ENCODE measurements at places on chromosomes 5 and 9.

GRCh38 chr5:136143763-136144162, 11.1 kb downstream of the SMAD5 start:
- no peak for DNase-seq

DNA sequence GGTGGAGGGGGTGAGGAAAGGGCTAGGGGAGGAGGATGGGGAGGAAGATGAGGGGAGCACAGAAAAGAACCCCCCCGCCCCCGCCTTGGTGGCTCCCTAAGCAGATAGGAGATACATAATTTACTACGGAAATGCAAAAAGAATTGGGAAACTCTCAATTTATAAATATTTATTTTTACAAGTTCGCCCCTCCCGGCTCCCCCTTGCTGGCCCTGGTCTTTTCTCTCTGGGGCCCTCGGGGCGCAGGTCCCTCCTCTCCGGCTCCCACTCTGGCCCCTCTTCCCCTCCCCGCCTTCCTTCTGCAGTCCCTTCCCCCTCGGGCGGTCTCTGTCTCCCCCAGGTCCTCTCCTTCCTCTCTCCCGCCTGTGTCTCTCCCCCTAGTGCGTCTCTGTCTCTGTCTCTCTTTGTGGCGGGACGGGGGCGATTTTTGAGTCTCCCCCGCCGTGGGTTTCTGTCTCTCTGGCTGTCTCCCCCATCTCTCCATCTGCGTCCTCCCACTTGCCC, 173.6 kb upstream of the IER5L start:
- DNase-seq = no peak

DNA sequence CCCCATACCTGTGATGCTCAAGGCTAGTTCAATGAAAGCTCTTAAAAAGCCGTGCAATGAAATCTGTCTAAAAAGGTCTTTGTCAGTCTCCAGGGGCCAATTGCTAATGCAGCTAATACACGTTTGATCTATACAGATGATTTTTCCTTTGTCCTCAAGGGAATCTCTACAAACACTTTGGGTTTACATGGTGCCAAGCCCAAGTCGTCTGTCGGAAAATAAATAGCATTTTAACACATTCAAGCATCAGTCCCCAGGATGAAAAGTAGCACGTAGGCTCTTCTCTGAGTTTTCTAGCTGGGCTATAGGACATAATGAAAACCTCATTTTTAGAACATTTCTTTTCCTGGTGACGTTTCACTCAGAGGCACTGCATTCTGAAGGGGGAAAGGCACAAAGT, 477.4 kb upstream of the WWC1 start:
- no peak for DNase-seq

DNA sequence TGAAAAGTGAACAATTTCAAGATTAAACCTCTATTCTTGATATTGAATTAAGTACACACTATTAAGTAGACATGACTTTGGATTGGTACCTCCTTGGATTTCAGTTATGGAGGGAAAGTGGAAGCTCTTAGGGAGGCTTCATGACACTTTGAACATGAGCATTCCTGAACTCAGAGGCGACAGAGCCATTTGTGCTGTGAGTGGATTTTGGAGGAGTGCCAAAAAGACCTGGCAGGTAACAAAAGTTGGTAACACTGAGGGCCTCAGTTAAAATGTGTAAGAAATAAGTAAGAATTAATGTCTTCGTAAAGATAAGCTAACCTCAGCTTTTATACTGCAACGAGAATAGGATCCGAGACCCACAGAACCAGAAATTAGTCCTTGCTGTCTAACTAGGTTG, 356.7 kb downstream of the ARRDC3 start:
- no peak for DNase-seq

- DNase-seq = no peak
Observed at GRCh38 chr5:67094476-67095300, 101.9 kb downstream of the CD180 start.

GRCh38 chr5:64861281-64861680, 92.6 kb downstream of the CWC27 start:
- DNase-seq = no peak

DNA sequence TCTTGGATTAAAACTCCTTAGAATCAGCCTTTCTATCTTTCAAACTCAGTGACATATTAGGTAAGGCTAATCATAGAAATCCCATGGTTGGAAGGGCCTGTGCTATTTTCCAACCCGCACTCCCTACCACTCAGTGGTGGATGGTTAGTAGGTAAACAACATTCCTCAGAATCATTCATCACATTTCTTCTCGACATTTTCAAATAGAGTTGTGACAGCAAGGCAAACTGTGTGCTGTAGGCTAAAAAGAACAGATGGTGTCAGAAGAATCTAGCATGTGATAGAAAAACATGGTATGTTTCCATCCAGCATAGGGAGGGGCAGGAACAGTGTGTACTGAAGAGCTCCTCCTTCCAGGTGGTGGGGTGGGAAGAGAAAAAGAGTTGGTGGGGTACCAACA, 227.3 kb upstream of the NMUR2 start:
- DNase-seq = no peak

- DNase-seq = no peak
Observed at GRCh38 chr5:131997727-131998117, 13.7 kb downstream of the ACSL6 start.

- DNase-seq = no peak
Observed at GRCh38 chr5:151699071-151699901, 12.6 kb upstream of the SPARC start.

- no peak for DNase-seq
Observed at GRCh38 chr9:81635521-81636254, 53.7 kb downstream of the TLE1 start.

DNA sequence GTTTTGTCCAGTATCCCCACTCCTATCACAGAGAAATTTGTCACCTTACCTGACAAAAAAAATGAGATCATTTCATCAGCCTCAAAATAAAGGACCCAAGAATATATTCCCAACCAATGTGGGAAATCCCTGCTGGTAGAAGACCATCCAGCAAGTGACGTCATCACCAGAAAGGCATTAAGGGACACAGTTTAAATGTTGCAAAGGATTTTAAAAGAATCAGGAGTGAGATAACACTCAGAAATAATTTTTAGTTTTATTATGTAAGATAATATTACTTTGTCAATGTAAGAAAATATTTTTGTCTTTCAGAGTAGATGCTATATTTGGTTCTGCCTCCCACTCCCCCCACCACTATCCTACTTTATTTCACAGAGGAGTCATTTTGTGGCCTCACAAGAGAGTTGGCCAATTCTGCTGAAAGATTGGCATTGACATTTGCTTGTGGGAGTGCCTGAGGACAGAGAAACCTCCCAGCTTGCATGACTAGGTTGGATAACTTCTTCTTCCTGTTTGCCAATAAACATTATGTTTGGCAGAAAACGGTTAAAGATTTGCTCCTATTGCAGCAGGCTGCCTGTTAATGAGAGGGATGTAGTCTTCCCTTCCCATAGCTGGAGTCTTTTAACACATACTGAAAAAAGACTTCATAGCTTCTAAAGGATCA, 288.6 kb upstream of the DAB2 start:
- DNase-seq = no peak

- no peak for DNase-seq
Observed at GRCh38 chr5:19492861-19493260, 495.1 kb downstream of the CDH18 start.

DNA sequence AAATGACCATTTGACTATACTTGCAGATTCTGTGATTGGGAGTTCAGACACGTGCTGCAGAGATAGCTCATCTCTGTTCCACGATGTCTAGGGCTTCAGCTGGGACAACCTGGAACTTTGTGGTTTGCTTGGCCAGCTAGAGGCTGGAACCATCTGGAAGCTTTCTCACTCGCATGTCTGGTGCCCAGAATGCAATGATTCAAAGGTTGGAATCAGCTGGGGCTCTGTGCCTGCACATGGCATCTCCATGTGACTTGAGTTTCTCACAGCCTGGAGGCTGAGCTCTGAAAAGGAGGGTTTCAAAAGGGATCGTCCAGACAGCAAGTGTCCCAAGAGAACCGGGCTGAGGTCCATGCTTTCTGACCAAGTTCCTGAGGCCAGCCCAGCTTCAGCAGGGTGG, 465.2 kb downstream of the GADD45G start:
- DNase-seq = no peak

GRCh38 chr5:142852416-142853198, 82.4 kb downstream of the ARHGAP26 start:
- DNase-seq = no peak

DNA sequence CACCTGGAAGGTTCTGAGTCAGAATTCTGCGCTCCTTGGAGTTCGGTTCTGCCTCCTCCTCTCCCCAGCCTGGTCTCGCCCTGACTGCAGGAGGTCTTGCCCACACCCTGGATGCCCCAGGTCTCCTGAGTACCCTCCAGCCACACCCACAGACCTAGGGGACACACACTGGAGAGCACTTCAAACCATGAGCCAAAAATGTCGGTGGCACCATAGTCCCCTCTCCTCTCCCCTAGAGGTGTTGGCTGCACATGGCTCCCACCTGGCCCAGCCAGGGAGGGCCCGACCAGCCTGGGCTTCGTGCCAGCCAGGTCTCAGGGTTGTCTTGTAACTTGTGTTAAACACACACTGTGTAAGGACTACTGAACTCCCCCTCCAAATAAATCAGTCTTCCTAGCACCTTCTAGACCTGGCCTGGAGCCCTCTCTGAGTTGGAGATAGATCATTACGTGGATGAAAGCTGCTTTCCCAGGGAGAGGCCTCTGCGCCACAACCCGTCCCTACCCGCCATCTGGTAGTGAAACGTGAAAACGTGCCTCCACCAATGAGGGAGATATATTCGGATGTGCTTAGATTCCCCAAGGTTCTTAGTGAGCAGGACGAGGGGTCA, 49.9 kb upstream of the CTSL start:
- DNase-seq = no peak

- DNase-seq = no peak
Observed at GRCh38 chr9:3848445-3849114, 322.8 kb upstream of the RFX3 start.

GRCh38 chr5:169300468-169301385, at the start of gene SLIT3:
TSS of gene SLIT3 (minus strand) at chr5:169301139. CDS start at chr5:169300709, 430 bp downstream.
- no peak for DNase-seq

GRCh38 chr5:73859696-73860095, 233.7 kb downstream of the ARHGEF28 start:
- DNase-seq = no peak
